ENCODE measurements at places on chromosomes 6 and 20. TPM values are rescaled to one million over a fixed set of nuclear protein-coding genes. Genes with fewer than 3 reads are reported as not detected.

DNA sequence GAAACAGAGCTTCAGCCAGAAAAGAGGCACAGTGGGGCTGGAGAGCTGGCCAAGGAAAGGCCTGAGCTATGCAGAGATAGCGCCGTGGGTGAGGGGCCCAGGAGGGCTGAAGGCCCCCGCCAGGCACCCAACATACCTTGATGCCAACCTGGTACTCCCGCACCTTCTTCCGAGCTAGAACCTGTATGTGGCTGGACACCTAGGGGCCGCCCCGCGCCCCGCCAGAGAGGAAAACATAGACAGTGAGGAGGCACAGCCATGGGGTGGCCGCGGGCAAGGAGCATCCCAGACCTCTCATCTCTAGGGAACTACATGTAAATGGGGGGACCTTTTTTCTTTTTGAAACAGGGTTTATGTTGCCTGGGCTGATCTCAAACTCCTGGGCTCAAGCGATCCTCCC lies 12.0 kb downstream of the RPL10A start:
- no peaks in the 10 kb centered on the region for H3K27me3 ChIP-seq
- H3K4me1 ChIP-seq, result no peaks in the 10 kb centered on the region
- no peak overlapping the region for H3K27ac ChIP-seq
- H3K36me3 ChIP-seq, result no peaks in the 10 kb centered on the region
- DNase-seq, result no peak
- no peak overlapping the region for H3K4me3 ChIP-seq

GRCh38 chr6:166558156-166559005 lies 28.1 kb downstream of the RAMACL start:
- H3K4me3 ChIP-seq, result no peak overlapping the region
- H3K27ac ChIP-seq, result no peak overlapping the region
- H3K4me1 ChIP-seq, result peaks cover 6% of the 10 kb centered on the region
- no peaks in the 10 kb centered on the region for H3K27me3 ChIP-seq

- peaks cover 8% of the 10 kb centered on the region for H3K36me3 ChIP-seq
- no peak overlapping the region for H3K27ac ChIP-seq
- DNase-seq, result no peak
- no peaks in the 10 kb centered on the region for H3K4me1 ChIP-seq
Measured at GRCh38 chr20:1094751-1095150, 23.7 kb upstream of the PSMF1 start.

The PNPLA1 gene
- total RNA-seq, result not detected

GRCh38 chr6:45450831-45451230 lies 73.1 kb upstream of the SUPT3H start:
- peaks cover 37% of the 10 kb centered on the region for H3K36me3 ChIP-seq
- H3K27ac ChIP-seq, result no peak overlapping the region
- H3K4me1 ChIP-seq, result peaks cover 68% of the 10 kb centered on the region
- H3K4me3 ChIP-seq, result no peak overlapping the region
- no peaks in the 10 kb centered on the region for H3K27me3 ChIP-seq

- DNase-seq, result peak; percentile 11
- no peak overlapping the region for H3K4me3 ChIP-seq
- H3K27me3 ChIP-seq, result no peaks in the 10 kb centered on the region
Measured at GRCh38 chr20:63703471-63703975, 4.3 kb downstream of the ARFRP1 start.

- no peak overlapping the region for H3K4me3 ChIP-seq
- H3K36me3 ChIP-seq, result no peaks in the 10 kb centered on the region
- peaks cover 6% of the 10 kb centered on the region for H3K4me1 ChIP-seq
Measured at GRCh38 chr6:167356874-167357273, 32.0 kb downstream of the TTLL2 start.

DNA sequence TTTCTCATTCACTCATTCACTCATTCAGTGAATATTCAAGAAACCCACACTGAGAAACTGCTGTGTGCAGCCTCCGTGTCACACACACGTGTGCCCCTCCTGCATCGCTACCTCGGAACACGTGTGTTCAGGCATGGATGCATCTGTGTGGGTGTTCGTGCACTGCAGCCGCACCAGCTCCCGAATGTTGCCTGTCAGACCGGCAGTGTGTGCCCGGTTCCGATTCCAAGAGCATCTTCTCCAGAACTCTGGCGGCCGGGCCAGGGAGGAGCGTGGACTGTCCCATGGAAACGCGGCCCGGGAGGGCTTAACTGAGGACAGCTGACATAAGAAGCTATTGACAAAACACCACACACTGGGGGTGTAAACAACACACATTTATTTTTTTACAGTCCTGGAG lies 216.0 kb downstream of the DLL1 start:
- H3K4me3 ChIP-seq, result no peak overlapping the region
- DNase-seq, result no peak
- H3K27me3 ChIP-seq, result peaks cover 10% of the 10 kb centered on the region
- no peaks in the 10 kb centered on the region for H3K36me3 ChIP-seq

GRCh38 chr20:19833395-19833794 lies 75.3 kb downstream of the RIN2 start:
- no peak overlapping the region for H3K4me3 ChIP-seq
- no peak overlapping the region for H3K27ac ChIP-seq
- H3K27me3 ChIP-seq, result peaks cover 12% of the 10 kb centered on the region
- DNase-seq, result no peak
- H3K4me1 ChIP-seq, result peaks cover 12% of the 10 kb centered on the region

DNA sequence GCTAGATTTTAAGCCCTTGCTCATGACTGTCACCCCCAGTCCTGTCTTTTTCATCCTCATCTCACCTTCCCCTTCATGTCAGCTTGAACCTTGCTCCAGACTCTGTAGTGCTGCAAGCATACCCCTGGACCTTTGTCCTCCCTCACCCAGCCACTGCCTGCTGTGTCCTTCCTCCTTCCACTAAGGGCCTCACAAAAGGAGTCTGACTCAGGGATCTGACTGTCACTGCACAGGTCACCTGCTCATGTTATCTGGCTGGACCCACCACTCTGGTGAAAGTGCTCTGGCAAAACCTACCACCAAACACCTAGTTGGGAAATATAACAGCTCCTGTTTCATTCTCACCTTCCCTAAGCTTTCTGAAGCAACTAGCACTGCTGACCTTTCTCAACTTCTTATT lies 151.4 kb downstream of the INSM1 start:
- no peaks in the 10 kb centered on the region for H3K27me3 ChIP-seq
- peaks cover 60% of the 10 kb centered on the region for H3K36me3 ChIP-seq
- no peak for DNase-seq
- H3K27ac ChIP-seq, result peak overlapping the region; percentile 11

DNA sequence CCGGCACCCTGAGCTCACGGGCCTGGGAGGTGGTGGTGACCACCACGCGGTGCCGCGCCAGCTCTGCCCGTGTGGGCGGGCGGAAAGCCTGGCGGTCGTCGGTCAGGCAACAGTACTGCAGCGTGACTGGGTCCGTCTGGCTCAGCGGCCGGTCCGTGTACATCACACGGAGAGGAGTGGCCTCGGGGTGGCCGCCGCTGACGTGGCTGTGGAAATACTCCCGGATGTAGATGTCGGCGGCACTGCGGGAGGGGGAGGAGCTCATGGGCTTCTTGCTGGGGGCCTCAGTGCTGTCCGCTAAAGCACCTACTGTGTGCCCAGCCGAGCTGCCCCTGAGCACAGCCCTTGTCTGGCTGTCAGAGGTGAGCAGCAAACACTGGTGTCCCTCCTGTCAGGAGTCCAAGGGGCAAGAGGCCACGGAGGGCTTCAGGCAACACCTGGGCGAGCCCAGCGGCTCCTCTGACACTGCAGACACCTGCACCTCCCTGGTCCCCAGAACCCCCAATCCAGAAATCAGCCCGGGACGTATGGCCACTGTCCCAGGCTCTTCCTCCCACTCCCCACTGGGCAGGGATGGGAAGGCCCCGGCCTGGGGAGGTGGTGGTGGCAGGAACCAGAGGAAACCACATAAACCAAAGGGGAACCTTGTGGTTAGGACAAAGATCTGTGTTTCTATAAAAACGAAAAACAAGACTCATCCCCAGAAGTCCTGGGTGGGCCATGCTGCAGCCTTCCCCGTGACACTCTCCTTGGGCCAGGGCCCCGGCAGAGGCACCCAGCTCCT lies 6.5 kb downstream of the HELZ2 start:
- peak; percentile 76 for DNase-seq
- H3K36me3 ChIP-seq, result no peaks in the 10 kb centered on the region
- H3K27ac ChIP-seq, result no peak overlapping the region
- no peaks in the 10 kb centered on the region for H3K27me3 ChIP-seq
- peaks cover 22% of the 10 kb centered on the region for H3K4me1 ChIP-seq

- peaks cover 14% of the 10 kb centered on the region for H3K4me1 ChIP-seq
- H3K27me3 ChIP-seq, result no peaks in the 10 kb centered on the region
- H3K27ac ChIP-seq, result no peak overlapping the region
- H3K36me3 ChIP-seq, result peaks cover 43% of the 10 kb centered on the region
- DNase-seq, result no peak
Measured at GRCh38 chr6:43584892-43585570, 9.0 kb downstream of the POLH start.

DNA sequence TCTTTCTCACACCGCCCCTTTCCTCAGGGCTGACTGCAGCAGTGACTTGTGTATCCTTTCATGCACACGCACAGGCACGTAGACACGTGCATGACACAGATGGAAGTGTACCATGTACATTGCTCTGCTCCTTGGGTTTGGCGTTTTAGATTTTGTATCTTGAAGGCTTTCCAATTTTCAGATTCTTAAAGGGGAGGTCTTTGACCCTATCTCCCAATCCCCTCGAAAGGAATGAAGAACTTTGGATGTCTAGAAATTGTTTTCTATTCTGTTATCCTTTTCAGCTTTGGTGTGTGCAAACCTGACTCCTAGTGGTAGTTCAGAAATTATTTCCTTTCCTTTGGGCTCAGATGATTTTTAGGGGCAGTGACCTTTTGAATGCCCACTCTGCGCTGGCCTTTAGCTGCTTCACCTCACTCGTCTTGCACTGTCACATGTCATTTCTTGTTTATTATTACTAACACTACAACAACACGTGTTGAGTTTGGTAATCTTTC lies 63.0 kb downstream of the HIVEP1 start:
- no peak overlapping the region for H3K4me3 ChIP-seq
- DNase-seq, result peak; percentile 48
- peaks cover 63% of the 10 kb centered on the region for H3K4me1 ChIP-seq
- H3K27me3 ChIP-seq, result no peaks in the 10 kb centered on the region
- H3K27ac ChIP-seq, result no peak overlapping the region

The THBD gene
- not detected for total RNA-seq

- no peak for DNase-seq
- H3K4me3 ChIP-seq, result no peak overlapping the region
- H3K27ac ChIP-seq, result no peak overlapping the region
- peaks cover 3% of the 10 kb centered on the region for H3K27me3 ChIP-seq
Measured at GRCh38 chr6:6725468-6726209, 137.1 kb downstream of the LY86 start.

The GPLD1 gene
- total RNA-seq, result 0.62 TPM

- H3K36me3 ChIP-seq, result peaks cover 11% of the 10 kb centered on the region
- H3K27me3 ChIP-seq, result no peaks in the 10 kb centered on the region
- peak; percentile 74 for DNase-seq
- peak overlapping the region; percentile 54 for H3K4me3 ChIP-seq
Measured at GRCh38 chr20:63736893-63737694, 630 bp downstream of the LIME1 start.

DNA sequence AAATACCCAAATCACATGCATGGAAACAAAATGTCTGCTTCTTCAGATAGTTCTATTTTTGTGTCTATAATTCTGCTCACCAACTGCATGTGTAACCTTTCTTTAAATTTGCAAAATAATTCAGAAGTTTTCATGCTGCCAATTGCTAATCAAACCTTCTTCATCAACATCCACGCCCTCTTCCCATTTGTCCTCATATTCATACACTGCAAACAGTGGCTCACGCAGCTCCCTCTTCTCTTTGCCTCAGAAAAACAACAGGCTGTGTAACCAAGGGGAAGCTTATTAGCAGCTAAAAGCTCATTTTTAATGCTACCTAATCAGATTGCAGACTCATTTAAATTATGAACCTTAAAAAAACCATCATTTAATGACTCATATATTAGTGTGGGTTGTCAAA lies 555.0 kb upstream of the EPHA7 start:
- no peaks in the 10 kb centered on the region for H3K36me3 ChIP-seq
- no peak overlapping the region for H3K4me3 ChIP-seq
- DNase-seq, result no peak
- H3K4me1 ChIP-seq, result no peaks in the 10 kb centered on the region
- H3K27me3 ChIP-seq, result no peaks in the 10 kb centered on the region
- no peak overlapping the region for H3K27ac ChIP-seq

DNA sequence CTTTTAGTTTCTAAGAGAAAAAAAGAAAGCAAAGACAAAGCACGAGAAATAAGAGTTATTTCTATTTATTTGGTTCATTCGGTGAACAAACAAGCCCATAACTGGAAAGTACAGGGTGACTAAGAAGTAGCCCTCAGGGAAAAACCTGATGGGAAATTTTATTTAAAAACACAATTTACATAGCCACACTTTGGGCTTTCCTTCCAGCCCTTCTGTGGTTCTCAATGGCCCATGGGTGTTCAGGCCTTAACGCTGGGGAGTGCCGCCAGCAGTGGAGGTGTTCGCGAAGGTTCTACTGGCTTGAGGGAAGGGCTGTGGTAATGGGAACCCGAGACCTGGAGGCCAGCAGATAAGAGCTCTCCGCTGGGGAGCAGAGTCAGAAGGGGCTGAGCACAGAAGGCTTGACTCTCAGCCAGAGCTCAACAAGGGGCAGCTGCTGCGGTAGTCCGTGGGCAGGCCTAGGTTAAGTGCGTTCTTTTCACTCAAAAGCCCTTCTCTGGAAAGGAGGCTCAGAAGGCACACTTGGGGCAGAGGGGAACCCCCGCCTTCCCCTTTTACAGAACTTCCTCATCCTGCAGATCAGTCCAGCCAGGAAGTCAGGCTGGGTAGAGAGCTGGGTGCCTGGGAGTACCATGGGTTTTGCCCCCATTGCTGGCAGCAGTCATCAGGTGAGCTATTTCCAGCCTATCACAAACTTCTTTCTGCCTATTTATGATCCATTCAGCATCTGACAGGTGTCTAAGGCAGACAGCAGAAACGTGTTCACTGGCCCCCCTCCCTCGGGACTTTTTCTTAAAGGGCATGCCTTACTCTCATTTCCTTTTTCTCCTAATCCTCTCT lies 8.8 kb upstream of the CD83 start:
- H3K27ac ChIP-seq, result peak overlapping the region; percentile 70
- peak overlapping the region; percentile 17 for H3K4me3 ChIP-seq
- DNase-seq, result peak; percentile 59
- peaks cover 32% of the 10 kb centered on the region for H3K4me1 ChIP-seq

DNA sequence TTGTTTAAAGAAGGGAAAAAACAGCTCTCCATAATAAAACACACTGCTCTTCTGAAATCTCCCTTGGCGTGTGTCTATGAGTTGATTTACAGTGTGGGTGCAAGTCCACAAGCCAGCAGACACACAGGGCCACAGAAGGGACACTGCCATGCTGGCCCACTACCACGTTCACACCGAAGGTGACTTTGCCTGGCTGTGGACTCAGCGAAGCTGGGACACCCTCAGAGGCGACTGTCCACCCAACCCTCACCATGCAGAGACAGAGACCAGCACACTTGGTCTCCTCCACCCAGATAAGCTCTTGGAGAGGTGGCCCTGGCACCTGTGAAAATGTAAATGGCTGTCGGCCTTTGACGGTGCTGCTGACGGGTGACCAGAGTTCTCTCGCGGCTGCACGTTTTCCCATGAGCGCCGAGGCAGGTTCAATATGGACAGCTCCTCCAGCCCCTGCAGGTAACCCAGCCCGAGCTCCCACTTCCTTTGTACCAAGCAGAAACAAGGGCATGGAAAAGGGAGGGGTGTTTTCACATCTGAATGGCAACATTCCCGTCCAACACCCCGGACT lies 78.0 kb downstream of the YTHDF1 start:
- H3K27me3 ChIP-seq, result peaks cover 10% of the 10 kb centered on the region
- DNase-seq, result no peak
- no peak overlapping the region for H3K27ac ChIP-seq
- no peaks in the 10 kb centered on the region for H3K36me3 ChIP-seq
- no peaks in the 10 kb centered on the region for H3K4me1 ChIP-seq
- no peak overlapping the region for H3K4me3 ChIP-seq

GRCh38 chr20:58980711-58981627 lies at the start of gene NELFCD:
TSS of gene NELFCD (plus strand) at chr20:58981256. CDS start at chr20:58981310, 54 bp downstream.
- H3K36me3 ChIP-seq, result peaks cover 27% of the 10 kb centered on the region
- peaks cover 32% of the 10 kb centered on the region for H3K4me1 ChIP-seq
- peak; percentile 94 for DNase-seq
- H3K27me3 ChIP-seq, result no peaks in the 10 kb centered on the region
- peak within 1 kb of the TSS; percentile 89 for H3K27ac ChIP-seq
